ENCODE measurements at places on chromosomes 2 and 18.

DNA sequence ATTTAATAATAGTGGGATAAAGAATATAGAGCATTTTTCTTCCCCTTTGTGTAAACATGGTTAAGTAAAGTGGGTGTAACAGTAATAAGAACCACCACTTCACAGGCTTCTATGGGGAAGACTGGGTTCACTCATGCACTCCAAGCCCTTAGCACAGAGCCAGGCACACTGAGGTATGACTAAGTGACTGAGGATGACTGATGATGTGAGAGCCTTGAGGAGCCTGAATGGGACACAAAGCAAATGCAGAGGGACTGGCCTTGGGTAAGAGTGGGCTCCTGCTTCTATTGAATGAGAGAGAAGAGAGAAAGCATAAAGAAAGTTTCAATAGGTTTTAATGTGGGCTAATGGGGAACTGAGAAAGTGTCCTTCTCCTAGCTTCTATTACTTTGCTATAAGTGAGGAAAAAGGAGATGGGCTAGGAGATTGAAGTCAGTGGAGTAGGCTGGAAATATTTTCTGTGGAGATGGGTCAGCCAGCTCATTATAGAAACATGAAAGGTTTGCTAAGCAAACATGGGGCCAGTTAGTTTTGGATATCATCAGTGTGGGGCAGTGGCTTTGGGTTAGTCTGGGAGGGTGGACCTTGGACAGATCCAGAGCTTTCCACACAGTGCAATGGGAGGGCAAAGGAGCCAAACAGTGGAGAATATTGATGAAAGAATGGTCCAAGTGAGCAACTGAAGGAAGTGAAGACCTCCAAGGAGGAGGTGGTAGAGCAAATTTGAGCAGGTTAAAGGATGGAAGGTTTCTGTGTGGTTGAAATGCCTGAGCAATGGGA, 20.6 kb downstream of the IL1F10 start:
- no peak for DNase-seq

GRCh38 chr18:31557446-31557845, 34.2 kb upstream of the TTR start:
- no peak for DNase-seq

DNA sequence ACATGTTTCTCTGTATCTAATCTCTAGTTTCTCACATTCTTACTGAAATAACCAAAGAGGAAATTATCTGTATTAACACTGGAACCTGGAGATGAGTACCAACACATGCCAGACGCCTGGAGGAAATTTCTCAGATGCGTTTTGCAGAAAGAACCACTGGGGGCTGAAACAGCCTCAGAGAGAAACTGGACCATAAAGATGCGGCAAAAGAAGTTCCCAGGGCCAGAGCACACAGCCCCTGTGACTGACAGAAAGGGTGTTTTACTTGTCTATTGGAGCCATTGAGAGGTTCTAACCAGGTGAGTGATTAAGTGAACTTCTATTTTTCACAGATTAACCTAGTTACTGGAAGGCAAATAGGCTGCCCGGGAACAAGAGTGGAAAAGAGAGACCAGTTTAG, 103.9 kb downstream of the EVA1A start:
- DNase-seq, result no peak

DNA sequence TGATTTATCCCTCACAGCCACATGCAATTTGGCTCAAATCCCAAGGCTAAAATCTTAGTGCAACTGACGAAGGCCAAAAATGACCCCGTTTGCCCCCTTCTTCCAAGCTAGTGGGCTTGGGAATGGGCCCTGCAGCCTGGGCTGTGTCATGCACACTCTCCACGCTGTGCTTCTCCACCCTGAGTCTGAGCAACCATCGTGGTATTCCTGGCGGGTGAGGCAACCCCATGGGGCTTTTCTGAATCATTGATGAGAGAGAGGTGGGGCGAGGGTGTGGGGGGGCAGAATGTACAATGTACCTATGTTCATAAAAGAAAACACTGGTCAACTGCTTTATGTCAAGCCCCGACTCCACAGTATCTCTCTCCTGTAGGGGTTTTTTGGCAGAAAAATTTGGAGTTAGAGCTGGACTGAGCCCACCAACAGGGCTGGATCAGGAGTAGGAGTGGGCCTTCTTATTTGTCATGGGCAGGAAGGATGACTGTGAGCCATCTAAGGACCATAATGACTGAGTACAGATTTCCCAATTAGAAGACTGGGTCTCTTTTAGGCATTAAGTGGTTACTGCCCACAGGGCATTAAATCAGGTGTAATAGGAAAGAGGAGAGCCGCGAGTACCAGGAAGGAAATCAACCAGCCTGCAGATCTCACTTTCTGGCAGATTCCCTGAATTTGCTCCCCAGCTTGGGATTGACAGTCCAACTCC, 8.9 kb downstream of the SULT1C2 start:
- no peak for DNase-seq

GRCh38 chr2:164952057-164952702, 3.1 kb downstream of the SLC38A11 start:
- DNase-seq, result no peak

DNA sequence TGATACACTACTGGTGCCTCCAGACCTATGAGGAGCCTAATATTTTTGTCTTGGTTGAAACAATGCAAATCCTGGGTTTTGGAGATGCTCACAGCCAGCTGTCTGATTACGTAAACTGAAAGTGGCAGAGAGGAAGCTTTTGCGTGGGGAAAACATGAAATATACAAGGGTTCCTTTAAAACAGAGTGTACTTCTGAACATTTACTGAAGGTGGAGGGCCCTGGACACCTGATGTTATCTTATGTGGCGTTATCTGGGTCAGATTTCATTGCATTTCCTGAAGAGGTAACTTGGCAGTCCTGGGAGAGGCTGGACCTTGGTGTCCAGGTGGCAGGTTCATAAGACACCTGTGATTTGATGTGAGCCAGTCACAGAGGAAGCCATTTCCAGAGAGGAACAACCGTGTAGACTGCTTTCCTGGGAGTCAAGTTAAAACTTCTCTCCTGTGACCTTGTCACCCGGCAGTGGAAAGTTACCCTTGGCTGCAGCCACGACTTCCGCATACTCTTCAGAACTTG, 105.0 kb downstream of the NEDD4L start:
- no peak for DNase-seq

DNA sequence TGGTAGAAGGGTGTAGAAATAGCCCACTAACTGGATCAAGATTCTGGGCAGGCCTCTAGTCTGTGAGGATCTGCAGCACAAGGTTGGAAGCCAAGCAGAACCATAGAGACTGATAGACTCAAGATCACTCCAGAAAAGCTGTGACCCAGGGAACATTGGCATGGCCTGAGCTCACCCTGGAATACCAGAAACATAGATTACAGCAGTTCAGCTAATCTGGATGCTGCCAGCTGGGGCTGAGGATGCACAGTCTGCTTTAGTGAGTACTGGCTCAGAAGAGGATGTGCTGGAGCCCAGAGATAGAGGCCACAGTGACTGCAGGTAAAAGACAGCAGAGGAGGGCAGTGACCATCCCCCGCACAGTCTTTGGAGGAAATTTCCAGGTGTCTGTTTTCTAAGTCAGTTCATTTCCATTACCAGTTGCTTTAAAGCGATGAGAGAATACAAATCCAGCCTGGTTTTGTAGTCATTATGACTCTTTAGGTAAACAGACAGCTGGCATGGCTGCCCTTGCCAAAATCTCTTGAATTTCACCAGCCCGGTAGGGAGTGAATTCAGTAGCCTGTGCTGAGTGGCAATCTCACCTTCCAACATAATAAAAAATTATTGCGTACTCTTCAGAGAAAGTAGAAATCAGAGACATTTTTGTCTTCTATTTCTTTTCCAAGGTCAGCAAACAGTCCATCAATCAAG, 119.2 kb downstream of the ANTXR1 start:
- no peak for DNase-seq

- no peak for DNase-seq
These were observed 455.1 kb upstream of the HS6ST1 start for GRCh38 chr2:128773641-128774319.

- no peak for DNase-seq
These were observed 73.5 kb downstream of the GLI2 start for GRCh38 chr2:120809151-120809550.
